NCI-H1105 treated with DMSO at 0.1 percent for 48 hours (cell line): ENCODE measurements at places on chromosomes 1 and 21.

- DNase-seq, result no peak
These were observed 53.4 kb upstream of the RPL11 start for GRCh38 chr1:23638188-23638619.

DNA sequence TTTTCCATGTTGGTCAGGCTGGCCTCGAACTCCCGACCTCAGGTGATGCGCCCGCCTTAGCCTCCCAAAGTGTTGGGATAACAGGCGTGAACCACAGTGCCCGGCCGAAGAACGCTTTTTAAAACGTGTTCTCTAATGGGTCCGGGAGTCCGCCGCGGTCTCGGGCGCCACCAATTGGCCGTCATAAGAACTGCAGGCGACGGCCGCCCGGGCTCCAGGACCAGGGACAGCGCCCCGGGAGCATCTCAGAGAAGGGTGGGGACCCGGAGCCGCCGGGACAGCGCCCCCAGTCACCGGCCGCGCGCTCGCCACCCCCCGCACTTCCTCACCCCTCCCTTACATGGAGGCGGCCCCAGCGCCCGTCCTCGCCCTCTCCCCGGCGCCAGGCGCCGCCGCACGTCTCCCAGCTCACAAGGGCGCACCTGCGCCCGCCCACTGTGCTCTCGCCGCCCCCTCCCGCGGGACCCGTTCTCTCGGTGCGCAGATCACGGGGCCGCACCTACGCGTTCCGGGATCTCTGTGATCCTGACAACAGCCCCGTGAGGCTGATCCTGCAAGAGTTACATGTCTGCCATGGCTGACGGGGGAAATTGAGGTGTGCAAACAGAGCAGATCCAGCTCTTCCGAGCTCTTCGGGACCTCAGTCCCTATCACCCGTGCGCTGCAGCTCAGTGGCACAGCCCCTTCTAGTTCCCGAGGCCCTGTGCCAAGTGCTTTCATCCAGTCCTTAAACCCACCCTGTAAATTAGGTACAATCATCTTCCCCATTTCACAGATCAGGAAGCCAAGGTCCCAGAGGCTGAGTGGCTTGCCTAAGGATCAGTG, 9.8 kb downstream of the RAP1GAP start:
- peak; percentile 69 for DNase-seq

GRCh38 chr1:231020139-231020601, 19.9 kb downstream of the FAM89A start:
- no peak for DNase-seq

GRCh38 chr1:92051948-92052347, 22.2 kb downstream of the EPHX4 start:
- DNase-seq, result no peak

DNA sequence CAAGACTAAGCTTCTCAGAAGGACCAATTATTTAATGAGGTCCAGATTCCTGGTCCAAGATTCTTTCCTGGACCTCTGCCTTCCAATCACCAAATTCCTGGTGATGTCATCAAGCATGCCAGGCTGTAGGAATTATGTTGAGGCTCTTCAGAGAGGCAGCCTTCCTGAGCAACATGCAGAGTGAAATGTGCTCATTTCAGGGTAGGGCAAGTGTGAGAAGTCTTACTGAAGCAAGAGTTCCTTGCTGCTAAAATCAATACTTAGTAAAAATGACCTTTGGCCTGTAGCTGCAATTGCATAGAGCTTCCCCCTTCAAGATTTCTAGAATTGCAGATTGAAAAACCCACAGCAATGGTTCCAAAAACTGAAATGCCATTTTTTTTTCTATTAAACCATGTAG, 31.7 kb upstream of the BCAR3 start:
- no peak for DNase-seq

DNA sequence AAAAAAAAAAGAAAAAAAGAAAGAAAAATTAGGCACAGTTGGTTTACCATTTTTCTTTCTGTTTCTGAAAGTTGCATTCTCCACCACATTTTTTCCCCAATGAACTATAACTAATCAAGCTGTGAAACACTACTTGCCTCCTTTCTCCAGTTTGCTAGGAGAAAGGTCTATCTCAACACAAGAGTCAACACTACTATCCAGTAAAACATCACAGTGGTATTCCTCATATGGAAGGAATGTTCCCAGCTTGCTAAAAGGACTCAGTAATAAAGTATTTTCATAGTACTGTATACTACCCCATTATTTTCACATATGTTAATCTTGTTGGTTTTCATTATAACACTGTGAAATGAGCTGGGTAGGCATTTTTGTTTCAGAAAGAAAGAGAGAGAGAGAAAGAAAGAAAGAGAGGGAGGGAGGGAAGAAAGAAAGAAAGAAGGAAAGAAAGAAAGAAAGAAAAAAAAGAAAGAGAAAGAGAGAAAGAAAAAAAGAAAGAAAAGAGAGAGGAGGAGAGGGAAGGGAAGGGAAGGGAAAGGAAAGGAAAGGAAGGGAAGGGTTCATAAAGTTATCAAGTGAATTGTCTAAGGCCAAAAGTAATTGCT, 7.9 kb downstream of the PTGER3 start:
- DNase-seq, result no peak
